ENCODE measurements at places on chromosomes 11 and 22.
A peak's percentile ranks its signal among the peaks of the same experiment; 100 is the strongest.

- no peak for DNase-seq
These were observed 860 bp downstream of the PRMT3 start for GRCh38 chr11:20388096-20389055.

GRCh38 chr22:40797427-40797826 lies 21.7 kb downstream of the SLC25A17 start:
- DNase-seq = no peak

DNA sequence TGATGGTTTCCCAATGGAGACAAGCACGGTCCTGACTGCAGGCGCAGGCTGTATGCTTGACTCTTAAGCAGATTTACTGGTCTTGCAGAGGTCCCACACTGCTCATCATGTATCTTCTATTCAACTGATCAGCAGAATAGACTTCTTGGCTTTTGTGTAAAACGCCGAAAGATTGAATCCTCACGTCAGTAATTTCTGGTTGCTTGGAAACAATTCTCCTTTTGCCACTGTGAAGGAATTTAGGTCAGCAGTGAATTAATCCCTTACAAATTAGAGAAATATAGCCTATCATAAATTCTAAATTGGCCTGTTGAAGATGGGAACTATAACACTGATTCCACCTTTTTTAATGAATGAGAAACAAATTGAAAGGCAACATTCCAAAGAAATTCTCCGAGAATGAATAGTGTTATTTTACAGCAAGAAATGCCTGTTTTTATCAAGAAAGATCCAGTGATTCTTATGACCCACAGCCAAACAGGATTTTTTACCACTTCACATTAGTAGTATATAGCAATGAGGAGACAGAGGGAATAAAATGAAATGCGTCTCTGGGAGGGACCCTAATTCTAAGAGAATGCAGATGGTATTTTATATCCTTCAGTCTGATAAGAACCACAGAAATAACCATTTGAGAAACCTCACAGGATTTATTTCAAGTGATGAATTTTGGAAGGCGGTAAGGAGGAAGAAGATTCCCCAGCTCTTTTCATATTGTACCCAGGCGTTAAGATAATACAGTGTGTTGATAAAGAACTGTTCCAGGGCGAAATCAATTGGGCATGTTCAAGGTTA lies 362.5 kb downstream of the RAB38 start:
- no peak for DNase-seq

DNA sequence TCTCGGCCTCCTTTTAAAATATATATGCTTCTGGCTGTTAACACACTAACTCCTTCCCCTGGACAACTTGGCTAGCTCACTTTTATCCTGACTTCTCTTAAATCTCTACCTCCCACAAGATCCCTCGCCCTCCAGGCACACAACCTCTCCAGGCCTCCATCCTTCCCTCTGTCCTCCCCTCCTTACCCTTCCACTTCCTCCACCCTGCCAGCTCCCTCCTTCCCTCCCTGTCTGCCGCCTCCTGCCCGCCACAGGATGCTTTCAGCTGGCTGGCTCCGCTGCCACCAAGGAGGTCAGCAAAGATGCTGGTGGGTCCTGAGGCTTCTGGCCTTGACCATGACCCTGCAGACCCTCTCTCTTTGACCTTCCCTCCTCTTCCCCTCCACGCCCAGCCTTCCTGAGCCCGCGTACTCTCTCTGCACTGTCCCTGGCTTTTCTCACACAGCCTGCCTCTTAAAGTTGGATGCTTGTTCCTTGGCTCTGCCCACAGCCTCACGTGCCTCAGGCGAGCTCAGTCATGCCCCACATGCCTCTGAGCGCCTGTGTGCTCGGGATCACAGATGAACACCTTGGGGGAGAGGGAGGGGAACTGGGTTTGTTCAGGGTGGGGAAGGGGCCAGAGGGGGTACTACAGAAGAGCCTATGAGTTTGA lies 6.7 kb downstream of the NFAM1 start:
- DNase-seq = no peak

GRCh38 chr11:70577948-70578347 lies 179.6 kb downstream of the CTTN start:
- peak; percentile 52 for DNase-seq

Data from left forelimb (tissue), 1 donor.